ENCODE measurements at places on chromosomes 3 and 15. TPM values are rescaled to one million over a fixed set of nuclear protein-coding genes. Genes with fewer than 3 reads are reported as not detected.

DNA sequence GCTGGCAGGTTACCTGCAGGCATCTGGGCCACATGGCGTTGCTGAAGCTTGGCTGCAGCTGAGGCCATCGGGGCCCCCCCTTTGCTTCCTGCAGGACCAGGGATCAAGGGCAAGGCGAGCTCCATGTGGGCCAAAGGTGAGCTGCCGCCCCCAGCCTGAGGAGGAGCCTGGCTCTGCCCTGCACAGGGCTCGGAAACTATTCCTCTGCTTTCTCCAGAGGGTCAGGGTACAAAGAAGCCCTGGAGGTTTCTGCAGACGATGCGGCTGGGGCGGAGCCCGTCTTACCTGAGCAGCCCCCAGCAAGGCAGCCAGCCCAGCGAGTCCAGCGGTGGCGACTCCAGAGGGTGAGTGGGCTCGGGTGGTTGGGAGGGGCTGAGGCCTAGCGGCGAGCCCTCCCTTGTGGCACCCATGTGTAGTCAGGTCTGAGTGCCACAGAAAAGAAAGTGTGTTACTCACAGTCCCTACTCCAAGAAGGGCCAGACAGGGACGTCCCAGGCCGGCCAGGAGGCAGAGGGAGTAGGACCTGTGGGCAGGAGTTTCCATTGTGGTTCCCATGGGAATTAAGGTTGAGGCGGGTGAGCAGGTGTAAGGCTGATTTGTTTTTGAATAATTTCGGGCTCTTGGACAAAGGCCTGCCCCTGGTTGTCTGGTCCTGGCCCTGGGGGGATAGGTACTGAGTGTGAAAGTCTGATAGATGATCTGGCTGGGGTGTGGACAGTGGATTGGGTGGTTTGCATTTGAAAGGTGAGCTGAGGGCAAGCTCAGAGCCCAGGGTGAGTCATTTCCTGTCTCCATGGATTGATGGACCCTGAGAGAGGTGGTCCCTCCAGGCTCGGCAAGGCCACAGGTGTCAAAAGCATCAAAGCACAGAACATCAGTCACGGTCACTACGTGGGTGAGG is 25.4 kb downstream of the CFAP100 start:
- DNase-seq, result no peak

DNA sequence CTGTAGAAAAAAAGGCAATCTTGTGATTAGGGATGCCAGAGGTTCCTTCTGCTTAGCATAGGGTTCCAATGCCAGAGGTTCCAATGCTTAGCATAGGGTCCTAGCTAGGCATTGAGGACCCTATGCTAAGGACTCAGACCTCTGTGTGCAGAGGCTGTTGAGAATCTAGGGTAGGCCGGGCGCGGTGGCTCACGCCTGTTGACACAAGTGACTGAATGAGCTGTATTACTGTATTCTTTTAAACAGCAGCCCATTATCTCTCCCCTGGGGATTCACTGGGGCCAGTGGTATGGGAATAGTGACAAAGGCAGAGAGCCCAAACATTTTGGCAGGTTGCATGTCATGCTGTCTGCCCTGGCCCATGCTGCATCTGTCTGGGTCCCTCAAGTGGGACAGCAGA is 16.2 kb downstream of the PAK6 start:
- no peak for DNase-seq

- no peak for DNase-seq
Measured at GRCh38 chr3:27568393-27568792, 84.2 kb upstream of the SLC4A7 start.

DNA sequence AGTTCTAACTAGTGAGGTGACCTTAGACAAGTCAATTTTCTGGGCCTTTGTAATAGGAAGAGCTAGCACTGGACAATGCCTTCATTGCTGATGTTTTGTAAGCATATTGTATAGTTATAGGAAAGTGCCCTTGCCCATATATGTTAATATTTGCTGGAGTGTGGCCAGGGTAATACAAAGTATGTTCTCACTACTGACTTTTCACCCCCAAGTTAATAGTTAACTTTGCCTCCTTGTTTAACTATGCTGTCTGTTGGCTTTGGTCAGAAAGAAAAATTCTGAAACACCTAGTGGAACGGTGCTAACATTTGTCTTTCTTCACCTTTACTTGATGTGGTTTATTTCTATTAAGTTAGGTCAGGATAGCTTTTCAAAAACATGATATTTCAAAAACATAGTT is 287.4 kb upstream of the CTNNB1 start:
- no peak for DNase-seq

DNA sequence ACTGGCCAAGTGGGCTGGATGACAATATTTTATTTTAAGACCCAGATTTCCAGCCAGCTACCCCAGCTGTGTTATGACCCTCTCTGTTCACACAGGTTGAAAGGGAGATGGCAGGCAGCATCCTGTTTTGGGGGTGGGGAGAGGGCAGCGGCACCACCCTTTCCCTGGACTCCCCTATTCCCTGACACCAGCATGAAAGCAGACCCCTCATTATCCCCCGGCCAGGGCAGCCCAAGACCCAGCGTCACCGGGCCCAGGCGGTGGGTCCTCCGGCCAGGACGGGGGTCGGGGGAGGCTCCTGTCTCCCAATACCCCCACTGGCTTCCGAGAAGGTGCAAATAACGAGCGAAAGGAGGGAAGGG is 127.6 kb upstream of the MEF2A start:
- peak; percentile 35 for DNase-seq

DNA sequence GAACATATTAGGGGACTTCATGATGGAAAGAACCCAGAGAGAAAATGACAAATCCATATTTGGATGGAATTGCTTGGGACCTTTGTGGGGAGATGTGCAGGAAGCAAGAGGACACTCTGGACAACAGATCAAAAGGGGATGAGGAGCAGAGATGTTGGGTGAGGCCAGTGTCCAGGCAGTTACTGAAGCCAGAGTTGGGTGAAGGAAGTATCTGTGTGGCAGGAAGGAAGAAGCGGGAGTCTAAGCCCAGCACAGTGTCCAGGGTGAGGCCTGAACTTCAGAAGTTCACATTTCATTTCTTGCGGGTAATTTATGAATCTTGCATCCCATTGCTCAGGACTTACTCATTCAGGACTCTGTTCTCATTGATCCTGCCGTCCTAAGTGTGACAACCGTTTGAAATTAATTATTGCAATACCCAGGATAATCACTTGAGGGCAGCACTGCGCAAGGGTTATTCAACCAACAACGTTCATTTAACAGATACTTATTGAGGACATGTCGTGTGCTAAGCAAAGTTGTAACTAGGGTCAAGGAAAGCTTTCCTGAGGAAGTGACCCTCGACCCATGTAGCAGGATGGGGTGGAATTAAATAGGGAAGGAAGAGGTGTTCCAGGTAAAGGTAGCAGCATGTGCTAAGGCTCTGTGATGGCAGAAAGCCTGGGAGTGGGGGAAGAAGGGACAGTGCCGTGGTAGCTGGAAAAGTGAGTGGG is 61.3 kb upstream of the CMTM8 start:
- DNase-seq, result no peak

- no peak for DNase-seq
Measured at GRCh38 chr3:66393333-66394005, 107.4 kb downstream of the LRIG1 start.

DNA sequence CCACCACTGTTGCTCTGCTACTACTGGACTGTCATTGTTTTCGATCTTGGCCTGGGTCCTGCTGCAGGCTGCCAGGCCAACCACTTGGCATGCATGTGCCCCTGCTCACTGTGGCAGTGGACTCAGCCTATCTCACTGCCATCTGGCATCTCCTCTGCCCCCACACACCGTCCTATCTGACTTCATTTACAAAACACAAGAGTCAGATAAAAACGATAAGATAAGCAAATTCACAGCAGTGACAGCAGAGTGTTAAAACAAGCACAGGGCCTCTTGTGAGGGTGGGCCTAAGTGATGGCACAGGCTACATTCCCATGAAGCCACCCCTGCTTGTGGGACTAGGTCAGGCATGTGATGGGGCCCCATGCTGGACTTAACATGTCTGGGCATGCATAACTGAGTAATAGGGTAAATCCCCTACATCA is 68.1 kb downstream of the CRYGS start:
- no peak for DNase-seq

DPPA2 gene
- total RNA-seq, result 1.4 TPM

CLEC3B gene
- 1.2 TPM for total RNA-seq

DLL4 gene
- total RNA-seq, result 0.31 TPM

PLCB2 gene
- 11.5 TPM for total RNA-seq

WDR93 gene
- 0.34 TPM for total RNA-seq
